ENCODE measurements at places on chromosomes 13 and 19.

- no peak for DNase-seq
Measured at GRCh38 chr13:20370815-20371421, 138.8 kb upstream of the GJB6 start.

- DNase-seq: no peak
Measured at GRCh38 chr13:73520566-73521289, 461.9 kb downstream of the KLF5 start.

- no peak for DNase-seq
Measured at GRCh38 chr19:30076101-30076551, 134.1 kb downstream of the URI1 start.

DNA sequence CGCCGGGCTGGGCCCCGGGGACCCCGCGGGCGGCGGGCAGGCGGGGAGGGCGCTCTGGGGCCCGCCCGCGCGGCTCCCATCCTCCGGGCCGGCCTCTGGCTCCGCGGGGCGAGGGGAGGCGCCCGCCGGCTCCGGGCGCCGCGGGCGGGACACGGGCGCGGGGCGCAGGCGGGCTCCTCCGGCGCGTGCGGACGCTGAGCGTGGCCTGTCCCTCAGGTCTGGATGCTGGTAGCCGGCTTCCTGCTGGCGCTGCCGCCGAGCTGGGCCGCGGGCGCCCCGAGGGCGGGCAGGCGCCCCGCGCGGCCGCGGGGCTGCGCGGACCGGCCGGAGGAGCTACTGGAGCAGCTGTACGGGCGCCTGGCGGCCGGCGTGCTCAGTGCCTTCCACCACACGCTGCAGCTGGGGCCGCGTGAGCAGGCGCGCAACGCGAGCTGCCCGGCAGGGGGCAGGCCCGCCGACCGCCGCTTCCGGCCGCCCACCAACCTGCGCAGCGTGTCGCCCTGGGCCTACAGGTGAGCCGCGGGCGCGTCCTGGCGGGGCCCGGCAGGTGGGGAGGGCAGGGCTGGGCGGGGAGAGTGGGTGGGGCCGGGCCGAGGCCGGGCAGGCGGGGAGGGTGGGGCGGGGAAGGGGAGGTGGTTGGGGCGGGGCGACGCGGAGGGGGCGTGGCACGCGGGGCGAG is 420 bp downstream of the IL17D start:
- DNase-seq: peak; percentile 88

DNA sequence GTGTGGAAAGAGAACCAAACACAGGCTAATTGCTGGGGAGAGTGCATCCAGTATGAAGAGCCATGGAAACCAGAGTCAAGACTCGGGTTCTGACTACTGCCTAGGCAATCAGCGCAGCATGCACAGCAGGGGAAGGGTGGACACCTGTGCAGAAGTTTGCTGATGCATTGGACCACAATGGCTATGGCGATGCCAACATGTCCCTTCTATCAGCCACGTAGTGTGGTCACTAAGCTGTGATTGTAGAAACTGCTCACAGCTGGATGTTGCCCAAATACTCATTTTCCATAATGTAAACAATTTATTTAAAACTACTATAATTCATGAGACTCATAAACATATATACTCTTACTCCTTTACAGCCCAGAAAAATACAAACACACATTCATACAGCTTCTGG is 1718.2 kb downstream of the EFNB2 start:
- DNase-seq: no peak

- DNase-seq: peak; percentile 63
Measured at GRCh38 chr19:3404324-3405260, 38.2 kb downstream of the NFIC start.

DNA sequence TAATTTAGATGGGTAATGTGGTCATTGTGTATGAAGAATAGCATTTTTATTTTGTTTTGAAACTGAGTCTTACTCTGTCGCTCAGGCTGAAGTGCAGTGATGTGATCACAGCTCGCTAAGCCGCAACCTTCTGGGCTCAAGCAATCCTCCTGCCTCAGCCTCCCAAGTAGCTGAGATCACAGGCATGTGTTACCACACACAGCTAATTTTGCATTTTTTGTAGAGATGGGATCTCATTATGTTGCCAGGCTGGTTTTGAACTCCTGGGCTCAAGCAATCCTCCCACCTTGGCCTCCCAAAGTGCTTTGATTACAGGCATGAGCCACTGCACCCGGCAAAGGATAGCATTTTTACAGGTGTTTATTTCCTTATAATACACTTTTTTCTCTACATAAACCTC is 36.6 kb downstream of the SERTM1 start:
- DNase-seq: no peak

GRCh38 chr13:30194906-30195305 is 112.4 kb downstream of the KATNAL1 start:
- DNase-seq: no peak

GRCh38 chr13:50123862-50124535 is 108.8 kb downstream of the KCNRG start:
- DNase-seq: no peak

DNA sequence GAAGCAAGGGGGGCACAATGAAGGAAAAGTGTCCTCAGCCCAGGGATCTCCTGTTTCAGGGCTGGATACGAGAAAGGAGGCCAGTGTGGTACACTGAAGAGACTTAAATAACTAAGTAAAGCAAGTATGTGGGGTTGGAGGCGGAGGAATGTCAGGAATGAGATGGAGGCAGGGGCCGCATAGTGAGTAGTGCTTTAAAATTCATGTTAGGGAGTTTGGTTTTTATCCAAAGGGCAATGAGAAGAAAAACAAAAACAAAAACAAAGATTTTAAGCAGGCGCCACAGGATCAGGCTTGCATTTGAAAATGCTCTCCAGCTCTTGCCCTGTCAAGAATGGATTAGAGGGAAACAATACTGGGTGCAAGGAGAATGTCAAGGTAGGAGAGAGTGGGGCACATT is 273.4 kb downstream of the DCLK1 start:
- no peak for DNase-seq

DNA sequence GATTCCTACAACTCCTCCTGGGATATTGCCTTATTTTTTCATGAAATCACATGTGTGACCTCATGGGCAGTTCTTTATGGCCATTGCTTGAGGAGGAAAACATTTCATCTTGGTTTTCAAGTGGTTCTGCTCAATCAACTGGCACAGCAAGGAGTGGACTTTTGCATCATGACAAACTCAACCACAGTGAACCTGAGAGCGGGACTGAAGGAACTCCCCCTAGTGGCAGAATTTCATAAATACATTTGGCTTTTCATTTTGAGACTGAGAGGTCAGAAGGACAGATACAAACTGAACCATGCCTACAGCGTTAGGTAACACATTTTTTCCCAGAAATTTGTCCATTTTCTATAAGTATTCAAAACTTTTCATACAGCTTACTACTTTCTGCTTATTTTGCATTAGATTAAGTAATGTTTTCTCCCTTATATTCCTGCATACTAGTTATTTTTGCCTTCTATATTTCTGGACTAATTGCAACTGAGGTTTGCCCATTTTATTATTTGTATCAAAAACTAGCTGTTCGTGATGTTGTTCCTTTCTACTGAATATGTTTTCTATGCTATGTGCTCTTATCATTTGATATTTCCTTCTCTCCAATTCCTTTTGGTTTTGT is 13.4 kb upstream of the SIGLEC12 start:
- DNase-seq: no peak

- no peak for DNase-seq
Measured at GRCh38 chr13:110877737-110878258, 37.1 kb downstream of the ANKRD10 start.

GRCh38 chr19:6047741-6048251 is 62.5 kb downstream of the RFX2 start:
- DNase-seq: no peak

- no peak for DNase-seq
Measured at GRCh38 chr19:48069435-48069834, 25.6 kb upstream of the CABP5 start.

DNA sequence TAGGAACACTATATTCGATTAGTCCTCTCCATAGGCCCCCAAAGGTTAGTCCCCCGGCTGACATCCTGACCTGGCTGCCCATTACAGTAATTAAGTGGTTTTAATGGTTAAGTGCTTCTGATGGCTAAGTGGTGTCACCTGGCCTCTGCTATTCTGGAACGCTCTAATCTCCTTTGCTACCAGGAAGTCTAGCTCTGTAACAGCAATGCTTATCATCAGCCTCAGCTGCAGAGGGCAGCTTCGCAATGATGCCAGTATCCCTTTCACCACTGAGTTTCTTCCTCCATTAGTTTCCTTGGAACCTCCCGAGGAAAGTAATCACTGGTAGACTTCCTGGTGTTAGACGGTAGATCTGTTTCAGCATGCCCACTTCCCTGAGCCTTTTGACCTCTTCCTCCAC is 8.6 kb upstream of the RNF6 start:
- no peak for DNase-seq

- DNase-seq: peak; percentile 35
Measured at GRCh38 chr19:5340637-5341447, at the start of gene PTPRS. Gene PTPRS (minus strand): TSS chr19:5340812. CDS start chr19:5286140, 54,672 bp downstream.

- peak; percentile 21 for DNase-seq
Measured at GRCh38 chr19:49344505-49345423, 9.6 kb downstream of the CD37 start.

DNA sequence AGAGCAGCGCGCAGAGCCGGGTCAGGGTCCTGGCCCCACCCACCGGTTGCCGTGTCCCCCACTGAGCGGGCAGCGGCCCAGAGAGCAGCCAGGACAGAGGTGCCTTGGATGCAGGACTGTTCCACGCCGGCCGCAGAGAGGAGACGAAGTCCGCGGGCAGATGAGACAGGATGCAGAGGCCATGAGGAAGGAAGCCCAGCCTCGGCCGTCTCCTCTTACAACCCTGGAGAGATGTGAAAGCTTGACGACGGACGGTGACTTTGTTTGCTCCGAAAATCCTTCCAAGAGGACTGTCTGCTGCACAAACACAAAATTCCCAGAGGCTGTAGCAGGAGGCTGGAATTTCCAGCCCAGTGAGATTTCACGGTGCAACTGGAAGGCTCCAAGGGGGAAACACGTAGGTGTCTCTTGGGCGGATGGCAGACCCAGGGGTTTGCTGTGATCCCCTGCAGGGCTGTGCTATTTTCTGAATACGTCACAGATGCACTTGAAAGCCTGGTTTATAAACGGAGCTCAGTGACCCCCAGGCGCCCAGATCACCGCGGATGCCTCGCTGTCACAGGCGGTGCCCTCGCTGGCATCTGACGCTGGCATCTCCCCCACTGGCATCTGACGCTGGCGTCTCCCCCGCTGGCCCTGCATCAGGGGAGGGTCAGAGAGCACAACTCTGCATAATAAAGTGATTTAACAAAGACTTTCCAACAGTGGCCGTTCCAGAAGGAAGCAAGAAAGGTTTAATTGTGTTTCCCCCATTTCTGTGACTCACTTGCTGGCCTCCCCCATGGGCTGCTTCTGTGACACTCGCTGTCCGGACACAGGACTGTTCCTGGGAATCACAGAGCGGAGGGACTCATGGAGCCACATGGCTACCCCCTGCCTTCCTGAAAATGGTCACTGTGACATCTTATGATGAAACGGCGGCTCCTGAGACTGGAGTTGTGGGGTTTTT is 62.0 kb upstream of the C13orf46 start:
- no peak for DNase-seq

DNA sequence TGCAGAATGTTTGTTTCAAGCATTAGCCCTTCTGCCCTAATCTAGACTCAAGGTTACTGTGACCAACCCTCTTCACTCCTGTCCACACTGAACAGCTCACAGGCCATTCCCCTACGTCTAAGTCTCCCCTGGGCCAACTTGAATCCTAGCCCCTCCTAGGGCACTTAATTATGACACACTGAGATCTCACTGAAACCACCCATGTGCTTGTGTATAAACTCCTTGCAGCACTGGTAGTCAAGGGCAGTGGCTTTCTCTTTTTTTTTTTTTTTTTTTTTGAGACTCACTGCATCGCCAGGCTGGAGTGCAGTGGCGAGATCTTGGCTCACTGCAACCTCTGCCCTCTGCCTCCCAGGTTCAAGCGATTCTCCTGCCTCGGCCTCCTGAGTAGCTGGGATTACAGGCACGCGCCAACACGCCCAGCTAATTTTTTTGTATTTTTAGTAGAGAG is 1.9 kb upstream of the AKT2 start:
- DNase-seq: no peak

DNA sequence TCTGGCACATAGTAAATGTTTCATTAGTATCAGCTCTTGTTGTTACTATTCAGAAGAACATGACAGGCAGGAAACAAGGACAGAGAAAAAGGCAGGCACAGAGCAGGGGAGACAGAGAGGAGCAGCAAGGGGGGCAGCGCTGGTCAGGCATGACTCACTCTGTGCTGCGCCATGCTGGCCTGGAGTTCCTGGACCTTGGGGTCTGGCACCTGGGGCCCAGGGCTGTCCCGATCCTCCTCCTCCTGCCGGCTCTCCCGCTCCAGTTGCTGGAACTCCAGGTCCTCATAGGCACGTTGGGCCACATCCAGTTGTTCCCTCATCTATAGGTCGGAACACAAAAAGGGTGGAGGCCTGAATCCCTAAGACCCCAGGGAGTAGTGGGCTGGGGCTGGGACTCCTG is 7.6 kb downstream of the PHLDB3 start:
- no peak for DNase-seq

DNA sequence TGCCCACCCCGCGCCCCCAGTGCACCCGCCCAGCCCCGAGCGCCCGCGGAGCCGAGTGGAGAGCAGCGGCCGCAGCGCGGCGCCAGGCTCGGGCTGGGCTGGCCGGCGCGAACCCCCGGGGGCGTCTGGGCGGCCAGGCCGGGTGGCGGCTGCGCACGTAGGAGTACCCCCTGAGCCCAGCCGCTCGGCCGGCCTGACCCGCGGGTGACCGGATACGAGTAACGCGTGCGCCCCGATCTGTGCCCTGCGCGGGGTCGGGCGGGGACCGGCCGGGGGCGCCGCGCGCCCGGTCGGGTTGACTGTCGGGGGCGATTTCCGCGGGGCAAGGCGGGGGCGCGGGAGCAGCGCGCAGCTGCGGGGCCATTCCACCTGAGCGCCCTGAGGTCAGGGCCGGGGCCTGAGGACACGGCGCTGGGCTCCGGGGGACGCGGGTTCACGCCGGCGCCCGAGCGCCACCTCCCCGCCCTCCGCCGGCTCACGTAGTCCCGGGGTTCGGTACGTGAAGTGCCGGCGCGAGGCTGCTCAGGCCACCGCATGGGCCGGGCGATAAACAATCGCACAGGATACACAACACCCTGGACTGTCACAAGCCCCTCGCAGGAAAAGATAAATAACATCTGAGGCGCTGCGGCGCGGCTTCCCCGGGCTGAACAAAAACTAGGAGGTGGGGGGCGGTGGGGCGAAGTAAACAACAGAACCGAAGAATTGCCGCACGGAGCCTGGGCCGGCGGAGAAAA is 37.6 kb upstream of the FLT1 start:
- no peak for DNase-seq

- DNase-seq: no peak
Measured at GRCh38 chr13:35162420-35162819, 220.3 kb downstream of the NBEA start.

DNA sequence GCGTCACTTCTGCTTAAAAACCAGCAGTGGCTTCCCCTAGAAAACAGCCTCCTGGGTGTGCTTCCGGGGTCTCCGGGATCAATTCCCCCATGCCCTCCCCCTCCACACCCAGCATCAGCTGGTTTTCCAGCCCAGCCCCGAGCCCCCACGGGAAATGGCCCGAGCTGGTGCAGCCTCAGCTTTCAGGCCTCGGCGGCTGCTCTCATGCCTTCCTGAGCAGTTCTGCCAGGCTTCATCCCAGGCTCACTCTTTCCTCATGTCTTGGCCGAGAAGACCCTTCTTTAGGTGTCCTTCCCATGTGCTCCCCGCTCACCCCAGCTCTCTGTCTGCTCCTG is 103.1 kb upstream of the RNF113B start:
- DNase-seq: no peak
